LNCaP clone FGC (cell line): ENCODE measurements at places on chromosomes 1 and 21.

GRCh38 chr1:32201011-32201855, 838 bp downstream of the CCDC28B start:
- no peak for DNase-seq

DNA sequence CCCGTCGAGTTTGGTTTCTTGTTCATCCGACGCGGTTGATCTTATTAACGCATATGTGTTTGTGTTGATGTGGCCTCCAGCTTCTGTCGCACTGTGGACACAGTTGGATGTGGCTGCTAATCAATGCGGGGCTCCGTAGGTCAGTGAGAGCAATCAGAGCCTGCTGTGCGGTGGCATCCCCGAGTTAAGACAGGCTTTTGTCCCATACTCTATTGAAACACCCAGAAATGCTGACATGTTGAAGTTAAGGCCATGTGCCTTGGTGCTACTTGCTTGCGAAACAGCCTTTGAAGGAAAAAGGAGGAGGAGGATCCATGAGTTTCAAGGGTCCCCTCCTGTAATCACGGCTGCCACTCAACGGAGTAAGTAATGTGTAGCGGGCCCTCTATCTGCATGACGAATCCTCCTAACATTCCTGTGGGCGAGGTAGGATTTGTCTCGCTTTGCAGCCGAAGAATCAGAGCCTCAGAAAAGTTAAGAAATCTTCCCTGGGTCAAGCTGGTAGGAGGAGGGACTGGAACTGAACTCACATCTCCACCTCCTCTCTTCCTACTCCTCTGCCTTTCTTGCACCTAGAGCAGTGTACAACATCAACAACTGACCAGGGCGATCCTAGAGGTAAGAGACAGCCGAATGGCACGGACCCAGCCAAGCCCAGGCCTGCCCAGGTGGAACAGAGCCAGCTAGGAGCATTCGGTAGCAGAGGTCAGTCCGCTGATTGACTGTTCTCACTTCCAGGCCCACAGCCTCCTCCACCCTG, 19.5 kb downstream of the PDE9A start:
- no peak for DNase-seq

GRCh38 chr1:55347866-55348265, 132.7 kb upstream of the USP24 start:
- no peak for DNase-seq

DNA sequence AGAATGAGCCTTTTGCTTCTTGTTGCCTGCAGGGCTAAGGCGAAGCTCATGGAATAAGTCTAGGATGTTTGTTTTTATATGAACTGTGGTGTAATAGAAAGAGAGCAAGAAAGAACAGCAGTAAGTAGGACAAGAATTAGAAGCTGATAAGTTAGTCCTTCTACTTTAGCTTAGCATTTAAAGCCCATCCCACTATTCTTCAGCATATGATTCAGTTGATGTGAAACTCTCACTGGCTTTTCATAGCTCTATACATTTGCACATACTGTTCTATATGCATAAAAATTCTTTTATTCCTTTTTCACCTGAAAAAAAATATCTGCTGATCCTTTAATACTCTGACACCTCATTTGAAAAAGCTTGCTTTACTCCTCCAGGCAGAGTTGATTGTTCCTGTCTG, 712.0 kb downstream of the USP25 start:
- no peak for DNase-seq

DNA sequence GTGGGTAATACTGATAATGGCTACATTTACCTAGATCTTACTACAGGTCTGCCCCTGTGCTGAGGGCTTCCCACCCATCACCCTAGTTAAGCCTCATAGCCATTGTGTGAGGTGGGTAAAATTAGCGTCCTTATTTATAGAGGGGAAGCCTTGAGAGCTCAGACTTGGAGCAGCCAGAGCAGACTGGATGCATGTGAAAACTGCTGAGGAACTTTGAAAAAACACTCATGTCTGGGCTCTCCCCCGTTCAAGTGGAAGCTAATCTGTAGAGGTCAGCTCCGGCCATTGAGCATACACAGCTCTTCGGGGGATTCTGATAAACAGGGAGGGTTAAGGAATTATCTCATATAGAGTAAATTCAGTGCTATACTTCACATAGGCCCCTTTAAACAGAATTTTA, 389.7 kb downstream of the RPS6KC1 start:
- no peak for DNase-seq

- no peak for DNase-seq
These were observed 87.3 kb downstream of the KCNJ6 start for GRCh38 chr21:37828991-37829390.

DNA sequence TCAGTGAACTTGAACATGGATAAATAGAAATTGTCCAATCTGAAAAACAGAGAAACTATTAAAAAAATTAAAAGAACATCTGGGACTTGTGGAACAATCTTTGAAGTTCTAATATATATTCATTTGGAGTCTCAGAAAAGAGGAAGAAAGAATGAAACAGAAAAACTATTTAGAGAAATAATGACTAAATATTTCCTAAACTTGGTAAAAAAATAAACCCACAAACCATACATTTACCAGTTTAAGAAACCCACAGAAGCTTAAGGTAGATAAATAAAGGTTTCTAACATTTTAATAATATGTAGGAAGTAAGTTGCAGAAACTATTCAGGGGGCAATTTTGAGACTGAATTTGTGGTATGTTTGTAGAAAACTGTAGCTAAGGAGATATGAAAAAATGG, 437.8 kb downstream of the PTBP2 start:
- DNase-seq, result no peak

DNA sequence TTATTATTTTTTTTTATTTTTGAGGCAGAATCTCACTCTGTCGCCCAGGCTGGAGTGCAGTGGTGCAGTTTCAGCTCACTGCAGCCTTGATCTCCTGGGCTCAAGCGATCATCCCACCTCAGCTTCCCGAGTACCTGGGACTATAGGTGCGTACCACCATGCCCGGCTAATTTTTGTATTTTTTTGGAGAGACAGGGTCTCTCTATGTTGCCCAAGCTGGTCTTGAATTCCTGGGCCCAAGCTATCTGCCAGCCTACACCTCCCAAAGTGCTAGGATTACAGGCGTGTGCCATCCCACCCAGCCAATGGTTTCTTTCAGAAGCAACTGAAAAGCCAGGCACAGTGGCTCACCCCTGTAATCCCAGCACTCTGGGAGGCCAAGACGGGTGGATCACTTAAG, 2.3 kb downstream of the KRTCAP2 start:
- no peak for DNase-seq

DNA sequence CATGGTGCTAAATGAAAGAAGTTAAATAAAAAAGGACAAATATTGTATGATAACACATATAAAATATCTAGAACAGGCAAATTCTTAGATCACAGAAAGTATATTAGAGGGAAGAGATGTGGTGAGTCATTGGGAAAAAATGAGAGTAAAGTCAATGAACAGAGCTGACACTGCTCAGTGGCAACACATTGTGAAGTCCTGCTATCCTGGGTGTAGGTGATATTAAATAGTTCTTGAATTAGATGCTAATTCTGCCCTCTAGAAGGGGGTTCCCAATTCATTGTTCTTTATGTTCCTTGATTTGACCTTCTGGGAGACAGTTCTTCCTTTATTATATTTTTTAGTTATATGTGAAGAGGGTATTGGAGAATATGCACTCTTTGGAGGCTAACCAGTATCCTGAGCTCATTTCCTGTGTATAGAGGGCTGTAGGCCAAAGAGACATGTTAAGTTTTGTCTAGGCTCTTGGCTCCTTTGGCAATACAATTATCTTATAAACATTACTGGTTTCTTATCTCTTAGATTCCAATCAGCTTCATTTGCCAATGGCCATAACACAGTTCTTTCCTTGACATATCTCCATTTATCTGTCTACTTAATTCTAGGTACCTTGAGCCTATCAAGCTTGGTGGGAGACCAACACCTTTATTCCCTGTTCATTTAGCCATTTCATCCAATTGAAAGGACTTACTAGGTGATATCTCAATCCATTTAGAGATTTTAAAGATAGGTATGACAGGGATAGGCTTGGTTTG, 6.6 kb upstream of the SLC35A3 start:
- DNase-seq, result no peak

GRCh38 chr1:1299686-1300351, 7.9 kb downstream of the ACAP3 start:
- DNase-seq, result no peak

DNA sequence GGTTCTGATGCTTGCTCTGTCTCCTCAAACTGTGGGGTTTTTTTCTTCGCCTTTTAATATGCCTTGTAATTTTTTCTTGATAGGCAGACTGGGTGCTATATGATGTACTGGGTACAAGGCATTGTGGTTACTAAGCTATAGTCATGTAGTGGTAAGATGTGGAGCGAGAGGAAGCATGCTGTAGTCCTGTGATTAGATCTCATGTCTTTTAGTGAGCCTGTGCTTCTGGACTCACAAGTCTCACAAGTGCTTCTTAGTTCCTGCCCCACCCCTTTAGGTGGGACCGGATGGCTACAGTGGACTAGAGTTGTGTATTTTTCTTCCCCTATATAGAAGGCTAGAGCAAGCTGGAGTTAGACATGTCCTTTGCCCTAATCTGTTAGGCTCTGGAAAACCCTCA, 178.7 kb downstream of the DNM3 start:
- no peak for DNase-seq

GRCh38 chr1:168734946-168735345, 5.9 kb upstream of the DPT start:
- DNase-seq, result peak; percentile 56

DNA sequence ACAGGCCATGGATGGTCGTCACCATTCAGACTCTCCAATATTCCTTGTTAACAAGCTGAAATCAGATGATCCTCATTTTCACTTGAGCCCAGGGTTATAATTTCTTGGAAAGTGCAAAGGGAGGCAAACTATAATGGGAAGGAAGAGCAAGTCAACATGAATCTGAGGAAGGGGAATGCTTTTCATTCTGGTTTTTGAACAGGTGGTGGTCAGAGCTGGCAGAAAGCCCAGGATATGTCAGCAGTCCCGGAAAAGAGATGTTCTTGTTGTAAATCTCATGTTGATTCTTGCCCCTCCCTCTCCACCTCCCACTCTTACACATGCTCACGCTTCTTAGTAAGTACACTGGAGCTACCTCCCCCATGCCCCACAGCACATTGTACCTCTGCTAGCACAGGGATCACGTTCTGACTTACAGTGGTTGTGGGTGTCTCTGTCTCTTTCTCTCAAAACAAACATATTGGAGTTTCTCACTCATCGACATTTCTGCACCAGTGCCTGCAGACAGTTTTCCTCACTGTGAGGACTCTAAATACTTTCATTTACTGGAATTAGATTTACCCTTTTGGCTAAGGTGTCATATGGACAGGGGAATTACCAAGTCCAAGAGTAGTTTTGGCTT, 77.6 kb downstream of the XCL2 start:
- no peak for DNase-seq
